Upper lobe of left lung (tissue), 6 donors: ENCODE measurements at places on chromosomes 7 and 10.

- H3K27me3 ChIP-seq = no peaks in the 10 kb centered on the region
- no peak overlapping the region for H3K4me3 ChIP-seq
- no peak for DNase-seq
- H3K4me1 ChIP-seq = no peaks in the 10 kb centered on the region
- H3K36me3 ChIP-seq = no peaks in the 10 kb centered on the region
- H3K27ac ChIP-seq = no peak overlapping the region
Measured at GRCh38 chr10:47306387-47307210, 6.6 kb downstream of the GDF10 start.

DNA sequence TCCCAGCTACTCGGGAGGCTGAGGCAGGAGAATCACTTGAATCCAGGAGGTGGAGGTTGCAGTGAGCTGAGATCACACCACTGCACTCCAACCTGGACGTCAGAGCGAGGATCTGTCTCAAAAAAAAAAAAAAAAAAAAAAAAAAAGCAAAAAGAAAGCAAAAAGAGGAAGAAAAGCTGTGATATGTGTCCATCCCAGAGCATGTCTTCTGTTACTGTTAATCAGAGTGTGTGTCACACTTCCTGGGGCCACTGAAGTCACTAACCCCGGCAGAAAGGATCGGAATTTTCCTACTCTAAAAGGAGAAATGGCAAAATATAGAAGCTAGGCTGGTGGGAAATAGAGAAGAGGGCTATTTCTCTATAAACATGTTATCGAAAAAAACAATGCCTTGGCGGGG is 11.9 kb downstream of the PIK3AP1 start:
- peak overlapping the region; percentile 62 for H3K27ac ChIP-seq
- H3K4me3 ChIP-seq = no peak overlapping the region
- no peaks in the 10 kb centered on the region for H3K36me3 ChIP-seq
- H3K27me3 ChIP-seq = no peaks in the 10 kb centered on the region
- no peak for DNase-seq

DNA sequence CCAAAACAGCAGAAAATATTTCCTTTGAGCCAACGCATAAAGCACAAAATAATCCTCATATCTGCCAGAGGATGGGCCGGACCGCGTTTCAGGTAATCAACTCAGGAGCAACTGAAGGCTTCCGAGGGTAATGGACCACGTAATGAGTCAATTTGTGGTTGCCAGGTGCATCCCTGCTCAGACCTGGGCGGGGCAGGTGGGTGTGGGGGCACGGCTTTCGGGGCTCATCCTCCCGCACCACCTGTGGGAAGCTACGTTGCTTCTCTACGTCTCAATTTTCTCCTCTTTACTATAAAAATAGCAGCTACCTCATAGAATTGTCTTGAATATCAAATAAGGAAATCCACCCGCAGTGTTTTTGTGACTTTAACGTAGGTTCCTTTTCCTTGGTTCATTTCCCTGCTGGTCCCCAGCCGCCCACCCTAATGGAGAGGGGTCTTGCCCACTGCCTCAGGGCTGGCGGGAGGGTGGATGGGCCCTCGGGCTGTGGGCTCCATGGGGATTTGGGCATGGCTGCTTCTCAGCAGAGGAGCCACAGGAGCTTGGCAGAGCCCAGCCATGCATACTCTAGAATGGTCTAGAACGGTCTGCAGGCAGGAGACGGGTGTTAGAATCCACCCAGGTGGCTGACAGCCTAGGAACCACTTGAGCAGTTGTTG is 324.7 kb downstream of the ADARB2 start:
- no peak overlapping the region for H3K27ac ChIP-seq
- no peaks in the 10 kb centered on the region for H3K36me3 ChIP-seq
- no peaks in the 10 kb centered on the region for H3K4me1 ChIP-seq
- DNase-seq = no peak

GRCh38 chr7:1290026-1290678 is 57.5 kb downstream of the UNCX start:
- DNase-seq = no peak
- no peaks in the 10 kb centered on the region for H3K27me3 ChIP-seq
- no peaks in the 10 kb centered on the region for H3K36me3 ChIP-seq

DNA sequence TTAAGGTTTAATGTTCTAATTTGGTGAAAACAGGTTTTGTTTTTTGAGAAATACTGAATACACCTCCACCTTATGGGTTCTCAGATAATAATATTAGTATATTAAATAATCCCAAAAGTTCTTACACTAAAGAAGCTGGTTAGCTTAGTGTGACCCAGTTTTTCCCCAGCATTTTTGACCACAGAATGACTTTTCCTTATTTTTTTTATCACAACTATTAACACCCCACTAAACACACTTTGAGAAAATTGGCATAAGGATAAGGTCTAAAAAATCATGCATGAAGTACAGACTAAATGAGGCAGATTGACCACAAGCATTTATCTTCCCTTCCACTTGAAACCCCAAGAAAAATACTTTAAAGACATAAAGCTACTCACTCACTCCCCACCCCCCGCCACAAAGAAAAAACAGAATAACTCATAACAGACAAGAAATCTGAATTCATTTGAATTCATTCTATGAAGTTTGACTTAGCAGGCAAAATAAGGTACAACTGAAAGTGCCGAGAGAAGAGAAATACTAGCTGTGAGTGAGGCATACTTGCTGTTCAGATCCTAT is 49.7 kb upstream of the WNT16 start:
- no peaks in the 10 kb centered on the region for H3K4me1 ChIP-seq
- H3K27me3 ChIP-seq = no peaks in the 10 kb centered on the region
- H3K36me3 ChIP-seq = no peaks in the 10 kb centered on the region
- no peak overlapping the region for H3K4me3 ChIP-seq
- DNase-seq = no peak
- no peak overlapping the region for H3K27ac ChIP-seq

DNA sequence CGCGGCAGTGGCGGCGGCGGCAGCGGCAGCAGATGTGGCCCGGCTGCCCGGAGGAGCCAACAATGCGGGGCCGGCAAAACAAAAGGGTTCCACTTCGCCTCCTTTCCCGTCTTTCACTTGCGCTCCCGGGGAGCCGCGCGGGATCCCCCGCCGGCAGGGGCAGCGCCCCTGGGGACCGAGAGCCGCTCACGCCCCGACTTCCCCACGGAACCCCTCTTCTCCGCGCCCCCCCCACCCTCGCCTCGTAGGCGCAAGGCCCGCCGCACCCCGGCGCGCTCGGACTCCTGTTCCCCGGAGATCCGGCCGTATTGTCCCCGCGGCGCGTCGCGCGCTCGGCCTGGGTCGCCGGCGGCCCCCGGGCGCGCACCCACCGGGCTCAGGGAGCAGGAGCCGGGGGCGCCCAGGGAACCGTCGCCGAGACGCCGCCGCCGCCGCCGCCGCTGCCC is 854 bp downstream of the CTBP2 start:
- H3K27me3 ChIP-seq = peaks cover 3% of the 10 kb centered on the region
- peak; percentile 91 for DNase-seq
- H3K4me1 ChIP-seq = peaks cover 45% of the 10 kb centered on the region
- peak overlapping the region; percentile 94 for H3K4me3 ChIP-seq

- no peaks in the 10 kb centered on the region for H3K36me3 ChIP-seq
- H3K27ac ChIP-seq = no peak overlapping the region
Measured at GRCh38 chr10:132237871-132238270, 51.1 kb downstream of the DPYSL4 start.

DNA sequence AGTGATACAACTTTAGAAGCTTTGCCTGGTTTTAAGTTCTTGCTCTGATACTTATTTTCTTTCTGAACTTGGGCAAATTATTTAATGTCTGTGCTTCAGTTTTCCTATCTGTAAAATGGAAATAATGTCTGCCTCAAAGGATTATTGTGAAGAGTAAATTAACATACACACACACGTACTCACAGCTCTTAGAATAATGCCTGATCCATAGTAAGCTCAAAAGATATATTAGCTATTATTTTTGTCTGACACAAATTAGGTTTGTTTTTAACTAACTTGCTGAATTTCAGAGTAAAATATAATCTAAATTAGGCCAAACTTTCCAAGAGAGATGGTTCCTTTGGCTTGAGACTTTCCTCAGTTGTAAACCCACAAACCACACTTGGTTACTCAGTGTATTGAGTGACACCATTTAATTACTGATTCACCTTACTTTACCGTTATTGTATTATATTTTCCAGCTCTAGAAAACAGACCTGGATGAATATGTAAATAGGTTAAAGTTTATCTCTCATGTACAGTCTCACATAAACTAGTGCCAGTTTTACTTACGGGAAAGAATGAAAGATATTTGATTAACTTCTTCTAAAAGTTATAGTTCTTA is 50.4 kb downstream of the VTI1A start:
- no peak overlapping the region for H3K4me3 ChIP-seq
- H3K27ac ChIP-seq = no peak overlapping the region
- no peaks in the 10 kb centered on the region for H3K27me3 ChIP-seq
- no peak for DNase-seq
- H3K4me1 ChIP-seq = no peaks in the 10 kb centered on the region
- no peaks in the 10 kb centered on the region for H3K36me3 ChIP-seq

- H3K27me3 ChIP-seq = no peaks in the 10 kb centered on the region
- DNase-seq = peak; percentile 25
- no peaks in the 10 kb centered on the region for H3K36me3 ChIP-seq
- H3K4me3 ChIP-seq = no peak overlapping the region
- no peaks in the 10 kb centered on the region for H3K4me1 ChIP-seq
Measured at GRCh38 chr10:104199567-104199966, 32.6 kb downstream of the CFAP43 start.

- DNase-seq = no peak
- no peaks in the 10 kb centered on the region for H3K36me3 ChIP-seq
- no peaks in the 10 kb centered on the region for H3K27me3 ChIP-seq
- no peak overlapping the region for H3K4me3 ChIP-seq
- H3K27ac ChIP-seq = peak overlapping the region; percentile 52
- peaks cover 51% of the 10 kb centered on the region for H3K4me1 ChIP-seq
Measured at GRCh38 chr10:102616066-102616770, 28.1 kb upstream of the TRIM8 start.

GRCh38 chr7:10483671-10484070 is 490.0 kb upstream of the PHF14 start:
- DNase-seq = no peak
- no peaks in the 10 kb centered on the region for H3K27me3 ChIP-seq
- no peak overlapping the region for H3K27ac ChIP-seq
- H3K4me3 ChIP-seq = no peak overlapping the region

DNA sequence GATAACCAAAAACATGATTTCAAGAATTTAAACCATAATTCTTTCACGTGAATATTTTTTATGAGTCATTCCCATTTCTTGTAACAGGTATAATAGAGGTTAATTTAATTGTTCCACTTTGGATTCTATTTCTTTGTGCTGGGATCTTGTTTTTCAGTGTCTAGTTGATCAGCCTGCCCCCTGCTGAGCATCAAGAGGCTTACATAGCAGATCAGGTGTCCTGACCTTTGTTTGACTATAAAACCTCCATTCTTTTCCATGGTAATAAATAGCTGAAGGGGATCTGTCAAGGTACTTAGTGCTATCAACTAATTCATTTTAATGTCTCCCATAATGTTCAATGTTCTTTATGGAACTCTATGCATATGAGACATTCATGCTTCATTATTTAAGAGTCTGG is 4.9 kb downstream of the COL17A1 start:
- H3K4me1 ChIP-seq = peaks cover 12% of the 10 kb centered on the region
- no peaks in the 10 kb centered on the region for H3K27me3 ChIP-seq
- no peak overlapping the region for H3K27ac ChIP-seq
- H3K36me3 ChIP-seq = no peaks in the 10 kb centered on the region
- no peak overlapping the region for H3K4me3 ChIP-seq
- no peak for DNase-seq

- H3K27me3 ChIP-seq = no peaks in the 10 kb centered on the region
- H3K36me3 ChIP-seq = no peaks in the 10 kb centered on the region
- no peaks in the 10 kb centered on the region for H3K4me1 ChIP-seq
- DNase-seq = peak; percentile 2
- H3K4me3 ChIP-seq = no peak overlapping the region
- no peak overlapping the region for H3K27ac ChIP-seq
Measured at GRCh38 chr10:34028936-34029335, 694.5 kb upstream of the NRP1 start.

GRCh38 chr10:29482591-29483431 is 152.0 kb downstream of the SVIL start:
- H3K27ac ChIP-seq = no peak overlapping the region
- peaks cover 5% of the 10 kb centered on the region for H3K4me1 ChIP-seq
- no peak for DNase-seq
- H3K4me3 ChIP-seq = no peak overlapping the region
- H3K27me3 ChIP-seq = no peaks in the 10 kb centered on the region
- peaks cover 45% of the 10 kb centered on the region for H3K36me3 ChIP-seq

DNA sequence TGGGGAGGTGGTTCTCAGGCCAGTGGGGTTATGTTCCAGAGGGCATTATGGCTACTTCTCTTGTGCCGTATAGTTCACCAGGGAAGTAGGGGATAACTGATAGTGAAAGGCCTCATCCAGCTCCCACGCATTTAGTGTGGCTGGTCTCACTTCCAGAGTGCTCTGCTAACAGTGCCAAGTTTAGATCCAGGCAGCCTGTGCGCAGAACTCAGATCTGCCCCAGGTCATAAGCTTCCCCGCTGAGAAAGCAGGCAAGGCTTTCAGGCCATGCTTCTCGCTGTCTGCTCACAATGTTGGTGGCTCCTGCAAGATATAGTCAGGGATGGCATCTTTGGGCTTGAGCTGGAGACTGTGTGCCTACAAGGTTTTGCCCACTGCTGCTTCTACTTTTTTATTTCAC is 11.3 kb downstream of the AGK start:
- no peaks in the 10 kb centered on the region for H3K27me3 ChIP-seq
- H3K4me1 ChIP-seq = no peaks in the 10 kb centered on the region
- DNase-seq = no peak
